Caco-2 (cell line): ENCODE measurements at places on chromosomes 2 and 18.

GRCh38 chr18:36108196-36108595 is 20.9 kb downstream of the SLC39A6 start:
- no peak for DNase-seq

- no peak for DNase-seq
Observed at GRCh38 chr2:145078923-145079322, 559.0 kb upstream of the ZEB2 start.

- peak; percentile 54 for DNase-seq
Observed at GRCh38 chr2:95158891-95159619, 593 bp downstream of the ZNF514 start.

DNA sequence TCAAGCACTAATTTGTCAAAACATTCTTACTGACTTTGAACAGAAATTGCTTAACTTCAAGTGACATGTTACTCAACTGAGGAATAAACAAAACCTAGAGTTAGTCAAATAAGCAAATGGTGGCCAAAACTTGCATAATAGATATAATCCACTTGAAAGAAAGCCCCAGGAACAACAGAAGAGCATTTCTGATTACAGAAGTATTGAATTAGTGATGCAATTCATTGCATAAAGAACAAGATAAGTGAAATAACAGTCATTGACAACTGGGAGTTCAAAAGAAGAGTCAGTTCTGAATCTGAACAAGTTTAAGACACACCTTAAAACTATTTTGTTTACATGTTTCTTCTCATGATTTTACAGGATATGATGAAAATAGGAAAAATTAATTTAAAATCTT is 30.8 kb downstream of the COBLL1 start:
- no peak for DNase-seq

- no peak for DNase-seq
Observed at GRCh38 chr2:230861552-230862255, 3.0 kb upstream of the ITM2C start.

DNA sequence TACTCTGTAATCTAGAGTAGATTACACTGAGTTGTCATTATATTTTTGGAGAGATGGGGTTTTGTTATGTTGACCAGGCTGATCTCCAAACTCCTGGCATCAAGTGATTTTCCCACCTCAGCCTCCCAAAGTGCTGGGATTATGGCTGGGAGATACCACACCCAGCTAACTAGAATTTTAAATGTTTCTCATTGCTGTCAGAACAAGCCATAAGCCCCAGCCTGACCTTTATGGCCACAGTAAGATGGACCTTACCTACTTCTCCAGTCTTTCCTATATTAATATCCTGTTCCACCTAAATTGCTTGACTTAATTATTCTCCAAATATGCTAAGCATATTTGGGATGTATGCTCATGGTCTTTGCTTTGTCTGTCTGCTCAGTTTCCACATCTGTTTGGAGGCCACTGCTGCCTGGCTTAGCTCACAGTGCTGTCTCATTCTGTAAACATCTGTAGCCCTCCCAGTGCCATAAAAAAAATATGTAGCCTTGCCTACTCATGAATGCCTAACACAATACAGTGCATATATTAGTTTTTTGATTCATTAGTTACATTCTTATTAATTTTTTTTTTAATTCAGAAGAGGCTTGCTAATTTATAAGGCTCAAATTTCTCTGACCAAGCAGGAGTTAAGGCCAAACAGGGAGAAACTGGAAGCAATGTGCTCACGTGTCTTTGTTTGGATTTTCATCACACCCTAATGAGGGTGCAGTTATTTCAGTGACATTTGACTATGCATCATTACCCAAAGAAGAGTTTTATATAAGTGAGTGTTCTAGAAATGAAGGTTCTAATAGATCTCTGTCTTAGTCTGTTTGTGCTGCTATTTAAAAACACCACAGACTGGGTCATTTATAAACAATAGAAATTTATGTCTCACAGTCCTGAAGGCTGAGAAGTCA is 45.3 kb upstream of the PSME4 start:
- DNase-seq, result no peak

DNA sequence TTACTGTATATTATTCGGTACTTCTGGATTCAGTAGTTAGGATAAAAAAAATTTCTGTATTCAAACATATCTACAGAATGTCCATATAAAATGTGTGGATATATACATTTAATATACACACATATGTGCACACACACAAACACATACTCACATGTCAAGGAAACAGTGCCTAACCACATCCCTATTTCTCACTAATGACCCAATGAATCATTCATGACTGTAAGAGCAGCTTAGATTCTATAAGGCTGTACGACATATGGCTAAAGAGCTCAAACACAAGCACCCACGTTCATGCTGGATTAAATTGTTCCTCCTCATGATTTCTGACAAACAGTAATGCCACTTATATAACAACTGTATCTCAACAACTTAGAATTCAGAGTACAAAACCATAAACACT is 457.3 kb downstream of the ADCYAP1 start:
- no peak for DNase-seq

GRCh38 chr18:22674272-22674671 is 256.6 kb upstream of the CTAGE1 start:
- DNase-seq, result no peak

DNA sequence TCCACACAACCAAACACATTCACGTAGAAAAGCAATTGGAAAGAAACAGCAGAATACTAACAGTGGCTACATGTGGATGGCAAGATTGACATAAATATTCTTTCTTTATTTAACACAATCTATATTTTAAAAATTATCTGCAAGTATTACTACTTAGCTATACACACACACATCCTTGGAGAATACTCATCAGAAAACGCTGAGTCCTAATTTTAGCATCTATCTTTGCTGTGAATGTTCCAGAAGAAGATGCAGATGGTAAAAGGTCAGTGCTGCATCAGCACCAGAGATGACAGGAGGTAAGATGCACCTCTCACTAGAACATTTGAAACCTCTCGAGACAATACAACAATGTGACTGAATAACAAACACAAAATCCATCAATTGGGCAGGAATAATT is 148.5 kb downstream of the L3MBTL4 start:
- DNase-seq, result no peak
